Left hindlimb (tissue), 1 donor: ENCODE measurements at places on chromosomes 5 and 9.

DNA sequence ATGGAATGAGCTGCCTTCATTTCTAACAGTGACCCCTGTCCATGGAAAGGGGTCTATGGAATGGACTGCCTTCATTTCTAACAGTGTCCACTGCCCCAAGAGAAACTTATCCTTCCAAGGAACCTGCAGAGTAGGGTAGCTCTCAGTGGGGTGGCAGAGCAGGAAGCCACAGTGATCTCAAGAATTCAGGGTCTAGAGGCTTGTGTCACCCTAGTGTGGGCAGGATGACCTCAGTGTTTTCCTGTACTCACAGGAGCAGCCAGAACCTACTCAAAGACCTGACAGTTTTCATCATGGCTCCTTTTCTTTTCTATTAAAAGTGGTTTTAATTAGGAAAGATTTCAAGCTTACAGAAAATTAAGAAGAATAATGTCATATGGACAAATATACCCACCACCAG, 27.5 kb downstream of the SEC61B start:
- no peak for DNase-seq

GRCh38 chr5:76956033-76956432, 3.2 kb downstream of the CRHBP start:
- DNase-seq = no peak

DNA sequence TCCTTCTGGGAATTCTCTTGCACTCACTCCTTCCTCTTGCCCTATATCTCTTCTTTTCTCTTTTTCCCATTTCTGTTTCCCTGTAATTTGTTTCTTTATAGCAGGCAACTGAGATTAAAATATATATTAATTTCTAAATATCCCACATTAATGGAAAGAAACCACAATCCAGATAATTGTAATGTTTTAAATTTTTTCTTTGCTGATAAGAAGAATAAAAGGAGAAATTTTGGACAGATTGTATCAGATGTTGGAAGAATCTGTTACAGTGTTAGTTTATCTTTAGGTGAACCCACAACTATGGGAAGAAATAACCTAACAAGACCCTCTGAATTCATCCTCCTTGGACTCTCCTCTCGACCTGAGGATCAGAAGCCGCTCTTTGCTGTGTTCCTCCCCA, at the start of gene OR1L1:
Gene OR1L1 (plus strand): TSS at position 301 of the 400 bp plus-strand sequence. CDS start 0 bp downstream, at position 301.
- no peak for DNase-seq

- DNase-seq = no peak
Observed at GRCh38 chr5:1405121-1405520, 40.1 kb downstream of the SLC6A3 start.

- DNase-seq = no peak
Observed at GRCh38 chr9:113310538-113310937, 7.4 kb upstream of the RNF183 start.

DNA sequence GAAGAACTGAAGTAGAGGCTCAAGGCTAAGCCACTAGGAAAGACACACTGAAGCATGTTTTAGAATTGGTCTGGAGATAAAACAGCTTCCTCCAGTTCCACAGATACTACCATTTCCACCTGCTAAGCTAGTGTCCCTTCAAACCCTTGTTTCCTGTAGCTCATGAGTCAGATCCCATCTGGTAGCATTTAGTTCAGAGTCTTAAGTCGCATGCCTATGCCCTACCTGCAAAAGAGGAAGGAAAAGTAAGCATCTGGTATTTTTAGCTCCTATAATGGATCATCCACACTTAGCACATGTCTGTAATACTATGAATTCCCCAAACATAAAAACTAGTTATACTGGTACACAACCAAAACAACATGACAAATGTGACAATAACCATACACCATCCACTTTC, 92.1 kb downstream of the CDKN2A start:
- DNase-seq = no peak
